Hematopoietic multipotent progenitor cell treated with erythropoietin and hydrocortisone succinate and interleukin-3 and kit ligand, for 17 days (in vitro differentiated cells): ENCODE measurements at places on chromosomes 4 and X.

DNA sequence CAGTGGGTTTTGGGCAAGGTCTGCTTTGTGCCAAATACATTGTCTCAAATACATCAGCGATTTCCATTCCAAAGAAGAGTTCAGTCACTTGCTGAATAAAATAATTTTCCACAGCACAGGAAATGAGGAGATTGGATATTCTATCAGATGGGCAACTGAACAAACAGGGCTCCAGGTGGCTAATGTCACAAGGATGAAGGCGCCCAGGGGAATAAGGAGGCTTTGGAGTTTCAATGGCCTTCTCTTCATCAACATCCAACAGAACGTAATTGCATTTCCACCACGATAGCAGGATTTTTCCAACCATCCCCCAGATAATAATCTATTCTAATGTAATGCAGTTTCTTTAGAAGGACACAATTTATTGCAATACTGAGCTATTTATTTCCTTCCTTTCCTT lies 104.7 kb upstream of the KLHL13 start:
- DNase-seq: no peak

DNA sequence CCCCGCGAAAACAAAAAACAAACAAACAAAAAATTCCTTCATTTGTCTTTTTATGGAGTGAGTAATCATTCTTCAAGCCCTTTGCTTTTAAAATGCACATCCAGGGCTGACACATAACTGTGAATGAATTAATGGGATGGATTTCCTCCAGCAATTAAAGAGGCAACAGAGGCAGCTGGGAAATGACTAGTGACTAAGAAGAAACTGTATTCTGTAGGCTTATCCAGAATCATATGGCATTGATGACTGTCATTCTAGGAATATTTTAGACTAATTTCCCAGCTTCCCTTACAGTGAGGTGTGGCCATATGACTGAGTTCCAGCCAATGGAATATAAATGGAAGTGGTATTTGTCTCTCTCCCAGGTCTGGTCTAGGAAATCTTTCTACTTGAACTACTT lies 46.8 kb upstream of the PDE5A start:
- DNase-seq: no peak

DNA sequence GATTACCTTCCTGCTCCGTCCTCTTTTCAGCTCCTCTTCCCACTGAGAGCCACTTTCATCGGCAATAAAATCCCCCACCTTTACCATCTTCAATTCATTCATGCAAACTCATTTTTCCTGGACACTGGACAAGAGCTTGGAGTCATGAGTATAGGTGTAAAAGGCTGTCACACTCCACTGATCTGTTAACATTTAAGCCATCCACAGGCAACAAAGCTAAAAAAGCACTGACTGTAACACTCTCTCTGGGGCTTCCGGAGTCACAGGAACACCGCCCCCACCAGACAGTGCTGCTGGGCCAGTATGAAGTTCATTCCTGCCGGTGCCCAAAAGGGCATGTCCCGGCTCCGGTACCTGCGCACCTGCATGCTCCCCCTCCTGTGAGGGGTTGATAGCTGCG lies 38.5 kb downstream of the MAGEB5 start:
- DNase-seq: no peak

- DNase-seq: no peak
These were observed 7.2 kb downstream of the MRFAP1 start for GRCh38 chr4:6647582-6648230.

DNA sequence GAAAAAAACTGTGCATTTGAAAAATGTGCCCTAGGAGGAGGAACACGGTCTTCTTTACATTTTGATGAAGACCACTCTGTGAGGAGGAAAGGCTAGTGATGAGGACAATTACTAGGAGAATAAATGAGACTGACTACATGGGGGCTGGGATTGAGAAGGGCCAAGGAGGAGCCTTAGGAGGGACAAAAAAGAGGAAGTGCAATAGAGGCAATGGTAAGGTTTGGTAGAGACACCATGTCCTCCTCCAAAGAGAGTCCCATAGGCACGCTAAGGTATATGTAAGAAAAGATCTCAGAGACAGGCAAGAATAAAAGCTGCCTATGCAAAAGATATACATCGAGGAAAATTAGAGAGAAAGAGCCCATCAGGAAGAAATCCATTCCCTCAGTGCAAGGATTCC lies 336.5 kb upstream of the SFRP2 start:
- no peak for DNase-seq

DNA sequence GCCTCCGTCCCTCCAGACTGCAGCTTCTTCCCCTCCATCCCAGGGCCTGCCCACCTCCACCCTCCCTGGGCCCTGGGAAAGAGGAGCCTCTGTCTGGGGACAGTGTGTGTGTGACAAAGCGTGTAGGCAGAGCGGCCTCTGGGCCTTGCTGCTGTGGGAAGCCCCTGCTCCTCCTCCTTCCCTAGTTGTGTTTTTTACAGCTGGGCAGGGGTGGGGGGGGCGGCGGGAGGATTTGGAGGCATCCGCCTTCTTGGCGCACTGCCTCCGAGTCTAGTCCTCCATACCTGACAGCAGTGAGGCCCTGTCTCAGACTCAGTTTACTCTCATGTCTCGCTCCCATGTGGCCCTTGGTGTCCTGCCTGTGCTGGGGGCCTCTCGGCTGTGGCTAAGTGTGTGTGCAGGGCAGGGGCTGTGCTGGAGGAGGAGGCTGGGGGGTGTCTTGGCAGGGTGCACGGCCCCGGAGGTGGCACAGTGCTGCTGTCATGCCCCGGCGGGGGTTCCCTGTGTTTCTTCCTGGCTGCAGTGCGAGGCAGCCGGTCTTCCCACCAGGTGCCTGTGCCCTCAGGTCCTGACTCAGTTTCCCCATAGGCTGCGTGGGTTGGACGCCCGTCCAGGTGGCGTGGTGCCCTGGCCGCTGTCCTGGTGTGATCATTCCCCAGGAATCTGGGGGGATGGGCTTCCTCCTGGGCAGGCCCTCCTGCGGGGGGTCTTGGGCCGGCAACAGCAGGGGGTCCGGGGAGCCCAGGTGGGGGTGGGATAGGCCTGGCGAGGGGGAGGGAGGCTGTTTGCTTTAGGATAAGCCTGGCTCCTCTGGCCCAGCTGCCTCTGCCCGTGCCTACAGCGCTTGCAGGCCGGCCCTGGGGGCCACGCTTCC lies 7.0 kb downstream of the FGFRL1 start:
- DNase-seq: no peak
